ENCODE measurements at places on chromosomes 1 and 21.

GRCh38 chr1:204513117-204513716, 3.0 kb upstream of the MDM4 start:
- DNase-seq: no peak

DNA sequence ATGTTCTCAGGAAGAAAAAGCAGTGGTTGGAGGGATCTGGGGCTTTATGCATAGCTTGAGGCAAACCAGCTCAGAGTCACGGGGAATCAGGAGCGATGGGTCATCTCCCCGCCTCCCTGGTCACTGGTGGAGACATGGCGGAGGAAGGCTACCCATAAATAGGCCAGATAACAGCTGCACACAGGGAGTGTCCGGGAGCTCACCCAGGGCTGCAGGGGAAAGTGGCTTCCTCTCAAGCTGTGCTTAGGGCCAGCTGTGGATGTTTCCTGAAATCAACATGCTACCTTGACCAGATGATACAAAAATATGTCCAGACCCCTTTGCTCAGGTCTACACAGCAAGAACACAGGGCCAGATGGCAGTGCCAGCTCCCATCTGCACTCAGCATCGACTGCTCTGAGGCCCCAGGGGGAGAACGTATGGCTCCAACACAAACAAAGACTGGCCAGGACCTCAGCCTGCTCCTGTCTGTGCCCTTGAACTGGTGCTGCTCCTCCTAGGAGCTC, 27.1 kb upstream of the RERE start:
- DNase-seq: no peak

- no peak for DNase-seq
Observed at GRCh38 chr1:30715216-30715615, 8.2 kb downstream of the MATN1 start.

GRCh38 chr1:220221670-220222069, 50.6 kb downstream of the RAB3GAP2 start:
- no peak for DNase-seq

GRCh38 chr1:88646476-88647248, 37.4 kb upstream of the PKN2 start:
- no peak for DNase-seq

- no peak for DNase-seq
Observed at GRCh38 chr1:117608758-117609157, 2.9 kb downstream of the TENT5C start.

DNA sequence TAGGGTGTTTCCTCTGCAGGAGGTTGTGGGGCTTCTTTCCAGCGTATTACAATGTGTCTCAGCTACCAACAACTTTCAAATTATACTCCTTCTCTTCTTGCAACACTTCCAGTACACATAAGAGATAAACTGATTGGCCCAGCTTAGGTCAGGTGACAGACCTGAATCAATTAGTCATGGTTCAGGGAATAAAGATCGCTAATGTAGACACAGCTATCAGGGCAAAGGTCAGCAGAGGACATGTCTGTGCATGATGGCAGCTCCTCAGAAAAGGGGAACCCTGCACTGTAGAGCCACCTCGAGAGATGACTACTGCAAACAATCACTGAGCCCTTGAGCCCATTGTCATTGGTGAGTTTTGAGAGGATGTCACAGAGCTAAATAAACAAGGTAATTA, 36.8 kb upstream of the PKN2 start:
- no peak for DNase-seq

- DNase-seq: no peak
Observed at GRCh38 chr1:202143011-202143767, 1.3 kb downstream of the ARL8A start.

Data from NCI-H187 (cell line).